GM23338 (cell line): ENCODE measurements at places on chromosomes 13 and 19. TPM values are rescaled to one million over a fixed set of nuclear protein-coding genes. Genes with fewer than 3 reads are reported as not detected.

Gene SGCG
- not detected in 2 replicates for polyA plus RNA-seq

Gene HAUS5
- 22.3 and 23.2 TPM in 2 replicates for polyA plus RNA-seq

Gene ZFP28
- polyA plus RNA-seq = 3.0 and 3.1 TPM in 2 replicates

Gene TGFBR3L
- polyA plus RNA-seq = 6.2 and 7.0 TPM in 2 replicates

Gene OLFM4
- polyA plus RNA-seq = not detected in 2 replicates

Gene GJA3
- polyA plus RNA-seq = 0.19 and 0.23 TPM in 2 replicates

Gene EGLN2
- polyA plus RNA-seq = 55.8 and 59.9 TPM in 2 replicates

Gene NEK3
- 26.8 and 27.9 TPM in 2 replicates for polyA plus RNA-seq

Gene ZNF836
- 9.8 and 11.8 TPM in 2 replicates for polyA plus RNA-seq

Gene DUS3L
- 24.5 and 26.2 TPM in 2 replicates for polyA plus RNA-seq

Gene ZNF132
- 1.1 and 2.2 TPM in 2 replicates for polyA plus RNA-seq

Gene CEACAM8
- not detected in 2 replicates for polyA plus RNA-seq

Gene SIGLEC5
- polyA plus RNA-seq = not detected in 2 replicates

Gene SYMPK
- 33.9 and 36.8 TPM in 2 replicates for polyA plus RNA-seq

Gene SHISA7
- polyA plus RNA-seq = 0.32 and 0.37 TPM in 2 replicates

Gene DAND5
- polyA plus RNA-seq = 0.10 and 0.18 TPM in 2 replicates

Gene CNFN
- 54.5 and 71.5 TPM in 2 replicates for polyA plus RNA-seq

Gene ODAD3
- 6.1 TPM in 2 replicates for polyA plus RNA-seq

Gene CLEC17A
- polyA plus RNA-seq = 0.21 TPM in 1 of 2 replicates, not detected in the other

Gene ZNF729
- not detected in 2 replicates for polyA plus RNA-seq

Gene PGLYRP1
- polyA plus RNA-seq = 0.33 TPM in 1 of 2 replicates, not detected in the other

Gene PALM
- polyA plus RNA-seq = 3.8 and 4.8 TPM in 2 replicates
